ENCODE measurements at places on chromosomes 3 and 15.
A peak's percentile ranks its signal among the peaks of the same experiment; 100 is the strongest.

DNA sequence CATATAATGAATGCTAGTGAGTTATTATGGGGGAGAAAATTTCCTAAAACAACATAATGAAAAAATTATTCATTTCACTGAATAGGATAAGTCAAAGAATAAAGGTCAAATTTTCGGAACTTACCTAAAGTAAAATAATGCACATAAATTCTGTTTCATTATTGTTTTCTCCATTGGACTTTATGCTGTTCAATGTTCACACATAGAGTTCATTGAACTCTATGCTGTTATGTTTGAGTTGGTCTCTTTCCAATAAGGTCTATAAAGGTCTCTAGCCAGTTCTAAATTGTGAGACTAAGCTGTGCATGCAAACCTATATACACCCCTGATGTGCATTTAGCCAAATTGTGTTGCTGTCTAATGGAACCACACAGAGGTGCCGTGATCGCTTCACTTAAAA is 28.5 kb upstream of the STT3B start:
- no peak for DNase-seq

GRCh38 chr3:4394048-4394447 is 73.0 kb downstream of the SUMF1 start:
- no peak for DNase-seq

- no peak for DNase-seq
These were observed 181.2 kb upstream of the EPHA3 start for GRCh38 chr3:88926221-88926620.

GRCh38 chr15:57554063-57554811 is 37.5 kb upstream of the MYZAP start:
- no peak for DNase-seq

DNA sequence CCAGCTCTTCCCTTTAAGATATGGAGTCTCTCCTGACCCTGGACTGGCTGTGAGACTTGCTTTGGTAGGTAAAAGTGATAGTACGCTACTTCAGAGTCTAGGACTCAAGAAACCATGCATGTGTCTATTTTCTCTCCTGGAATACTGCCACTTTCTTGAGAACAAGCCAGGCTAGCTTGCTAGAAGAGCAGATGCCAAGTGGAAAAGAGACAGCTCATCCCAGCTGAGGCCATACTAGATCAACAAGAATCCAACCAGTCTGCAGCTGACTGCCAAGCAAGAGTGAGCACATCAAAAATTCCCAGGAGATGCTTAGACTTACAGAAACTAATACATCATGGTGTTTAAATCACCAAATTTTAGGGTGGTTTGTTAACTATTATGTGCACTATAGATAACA is 208.3 kb upstream of the RBMS3 start:
- DNase-seq = no peak

DNA sequence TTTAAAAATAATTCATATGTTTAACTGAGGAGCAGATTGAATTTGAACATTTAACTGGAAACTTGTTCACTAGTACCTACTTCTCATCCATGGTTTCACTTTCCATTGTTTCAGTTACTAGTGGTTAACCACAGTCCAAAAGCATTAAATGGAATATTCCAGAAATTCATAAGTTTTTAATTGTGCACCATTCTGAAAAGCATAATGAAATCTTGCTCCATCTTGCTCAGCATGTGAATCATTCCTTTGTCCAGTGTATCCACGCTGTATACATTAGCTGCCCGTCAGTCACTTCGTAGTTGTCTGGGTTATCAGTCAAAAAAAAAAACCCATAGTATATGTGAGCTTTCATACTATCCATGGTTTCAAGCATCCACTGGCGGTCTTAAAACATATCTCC is 217.6 kb downstream of the TPRG1 start:
- no peak for DNase-seq

GRCh38 chr15:31151301-31152233 is 50.0 kb upstream of the TRPM1 start:
- DNase-seq = no peak

DNA sequence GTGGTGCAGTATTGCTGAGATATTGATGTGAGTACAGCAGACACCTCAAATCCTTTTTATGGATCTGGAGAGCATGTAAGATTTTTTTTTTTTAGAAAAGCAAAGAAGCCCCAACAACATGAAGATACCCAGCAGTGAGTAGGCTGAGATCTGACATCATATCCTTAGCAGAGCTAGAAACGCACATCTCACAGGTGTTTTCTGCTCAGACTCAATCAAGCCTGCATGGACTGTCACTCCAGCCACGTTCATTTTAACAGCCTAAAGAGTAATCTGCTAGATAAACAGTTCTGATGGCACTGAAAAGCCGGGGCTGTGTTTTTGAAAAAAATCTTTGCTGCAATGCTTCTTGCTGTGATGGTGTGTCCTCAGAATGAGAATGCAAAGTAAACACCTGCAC is 544.2 kb downstream of the FGF12 start:
- DNase-seq = no peak

GRCh38 chr15:59701880-59702279 is 12.8 kb upstream of the BNIP2 start:
- DNase-seq = no peak

DNA sequence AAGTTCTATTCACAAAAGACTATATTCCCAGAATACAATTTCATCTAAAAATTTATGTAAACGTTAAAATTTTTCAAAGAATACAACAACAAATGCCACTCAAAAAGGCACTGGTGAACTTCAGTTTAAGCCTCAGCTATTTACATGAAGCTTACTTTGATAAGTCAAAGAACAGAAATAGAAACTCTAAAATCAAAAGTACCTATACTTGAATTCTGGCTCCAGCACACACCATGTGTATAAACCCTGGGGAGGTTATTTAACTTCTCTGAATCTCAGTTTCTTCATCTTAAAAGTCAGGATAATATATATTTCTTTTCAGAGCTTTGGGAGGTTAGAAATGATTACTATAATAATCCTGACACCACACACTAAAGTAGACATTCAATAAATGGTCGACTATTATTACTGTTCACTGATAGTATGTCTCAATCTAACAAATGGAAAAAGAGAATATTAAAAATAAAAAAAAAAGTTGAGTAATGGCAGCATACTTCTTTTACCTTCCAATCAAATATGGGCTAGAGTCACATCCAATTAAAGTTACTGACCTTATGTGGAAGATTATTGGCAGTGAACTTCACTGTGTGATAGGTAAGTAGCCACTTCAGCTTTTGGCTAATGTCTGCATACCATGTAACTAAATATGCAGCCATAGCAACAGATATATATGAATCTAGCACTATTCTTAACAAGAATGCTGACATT is 248.4 kb downstream of the ISL2 start:
- no peak for DNase-seq

DNA sequence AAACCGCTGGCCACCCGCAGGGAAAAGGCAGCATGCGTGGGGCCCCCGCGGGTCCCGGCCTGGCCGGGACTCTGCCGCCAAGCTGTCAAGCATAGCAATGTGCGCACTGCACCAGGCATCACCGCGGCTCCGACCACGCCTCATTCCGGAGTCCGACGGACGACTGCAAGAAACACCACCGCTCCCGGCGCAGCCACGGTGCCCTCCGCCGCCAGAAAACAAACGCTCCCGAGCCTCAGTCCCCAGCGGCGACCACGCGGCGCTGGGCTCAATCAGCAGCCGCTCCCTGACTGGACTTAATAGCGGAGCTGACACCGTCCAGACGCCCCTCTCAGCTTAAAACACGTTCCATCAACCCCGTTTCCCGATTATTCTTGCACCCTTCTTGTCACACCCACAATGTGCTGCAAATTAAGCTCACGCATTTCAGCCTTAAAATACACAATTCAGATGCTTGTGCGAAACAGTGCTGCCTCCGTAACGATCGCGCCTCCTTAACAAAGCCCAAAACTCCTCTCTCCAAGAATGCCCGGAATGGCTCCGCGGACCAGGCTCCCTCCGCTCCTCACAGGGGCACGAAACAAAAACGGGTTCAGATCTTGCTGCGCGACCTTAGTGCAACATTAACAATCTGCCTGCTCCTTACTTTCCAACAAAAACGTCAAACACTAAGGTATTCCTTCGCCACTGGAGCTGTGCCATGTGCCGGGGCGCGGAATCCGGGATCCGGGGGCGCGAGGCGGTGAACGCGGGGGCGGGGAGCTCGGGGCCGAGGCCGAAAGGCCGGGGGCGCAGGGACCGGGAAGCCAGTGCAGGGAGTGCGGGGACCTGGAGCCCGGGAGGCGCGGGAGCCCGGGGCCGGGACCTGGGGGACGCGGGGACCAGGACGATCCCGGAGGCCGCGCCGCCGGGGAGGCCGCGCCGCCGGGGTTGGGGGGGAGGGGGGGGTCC is 655 bp downstream of the CYFIP1 start:
- DNase-seq = no peak

- peak; percentile 47 for DNase-seq
These were observed 448.8 kb downstream of the GRM7 start for GRCh38 chr3:7309641-7310102.

DNA sequence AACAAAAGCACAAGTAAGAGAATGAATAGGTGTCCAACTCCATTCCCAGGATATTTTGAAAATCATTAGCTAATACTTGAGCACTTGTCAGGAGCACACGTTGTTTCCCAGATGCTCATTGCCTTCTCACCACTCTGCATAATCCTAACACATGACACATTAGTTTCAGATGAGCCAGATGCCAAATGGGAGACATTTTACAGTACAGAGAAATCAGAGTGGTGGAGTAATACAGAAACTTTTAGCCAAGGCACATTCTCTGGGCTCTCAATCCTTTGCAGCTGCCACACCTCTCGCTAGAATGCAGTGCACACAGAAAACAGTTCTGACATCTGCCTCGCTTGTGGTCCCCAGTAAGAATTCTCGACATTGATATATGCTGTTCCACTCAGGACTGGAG is 76.6 kb downstream of the P3H2 start:
- no peak for DNase-seq

- DNase-seq = no peak
These were observed 3.4 kb downstream of the GATA2 start for GRCh38 chr3:128489674-128489926.

DNA sequence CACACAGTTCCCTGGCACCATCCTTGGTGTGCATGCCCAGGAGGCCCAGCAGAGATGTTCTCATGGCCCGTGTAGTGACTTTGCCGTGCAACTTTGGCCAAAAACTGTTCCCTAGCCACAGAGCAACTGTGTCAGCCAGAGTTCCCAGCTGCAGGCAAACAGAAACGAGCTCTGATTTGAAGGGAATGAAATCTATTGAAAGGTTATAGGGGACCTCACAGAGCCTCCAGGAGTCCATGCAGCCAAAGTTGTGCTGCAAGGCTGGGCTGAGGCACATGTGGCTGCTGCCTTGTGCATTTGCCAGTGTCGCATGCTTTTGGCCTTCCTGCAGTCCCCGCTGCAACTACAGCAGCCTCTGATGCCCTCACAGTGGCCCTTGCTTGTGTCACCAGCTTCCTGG is 70.5 kb downstream of the PLXNA1 start:
- no peak for DNase-seq

DNA sequence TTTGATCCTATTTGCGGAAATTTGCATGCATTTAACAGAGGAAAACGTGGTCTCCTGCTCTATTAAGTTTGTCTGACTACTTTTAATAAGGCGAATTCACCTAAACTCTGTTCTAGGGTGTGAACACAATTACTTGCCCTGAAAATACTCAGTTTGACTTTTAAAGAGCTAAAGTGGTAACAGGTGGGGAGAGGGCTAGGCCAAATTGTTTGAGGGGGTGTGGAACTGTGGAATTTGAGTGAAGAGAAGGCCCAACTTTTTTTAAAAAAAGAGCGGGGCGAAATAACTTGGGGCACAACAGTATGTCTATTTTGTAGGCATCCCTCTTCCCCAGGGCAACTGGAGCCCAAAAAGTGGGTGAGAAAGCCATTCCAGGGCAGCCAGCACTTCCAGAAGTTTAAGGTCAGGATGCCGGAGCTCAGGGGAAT is 580 bp upstream of the FXR1 start:
- DNase-seq = no peak

DNA sequence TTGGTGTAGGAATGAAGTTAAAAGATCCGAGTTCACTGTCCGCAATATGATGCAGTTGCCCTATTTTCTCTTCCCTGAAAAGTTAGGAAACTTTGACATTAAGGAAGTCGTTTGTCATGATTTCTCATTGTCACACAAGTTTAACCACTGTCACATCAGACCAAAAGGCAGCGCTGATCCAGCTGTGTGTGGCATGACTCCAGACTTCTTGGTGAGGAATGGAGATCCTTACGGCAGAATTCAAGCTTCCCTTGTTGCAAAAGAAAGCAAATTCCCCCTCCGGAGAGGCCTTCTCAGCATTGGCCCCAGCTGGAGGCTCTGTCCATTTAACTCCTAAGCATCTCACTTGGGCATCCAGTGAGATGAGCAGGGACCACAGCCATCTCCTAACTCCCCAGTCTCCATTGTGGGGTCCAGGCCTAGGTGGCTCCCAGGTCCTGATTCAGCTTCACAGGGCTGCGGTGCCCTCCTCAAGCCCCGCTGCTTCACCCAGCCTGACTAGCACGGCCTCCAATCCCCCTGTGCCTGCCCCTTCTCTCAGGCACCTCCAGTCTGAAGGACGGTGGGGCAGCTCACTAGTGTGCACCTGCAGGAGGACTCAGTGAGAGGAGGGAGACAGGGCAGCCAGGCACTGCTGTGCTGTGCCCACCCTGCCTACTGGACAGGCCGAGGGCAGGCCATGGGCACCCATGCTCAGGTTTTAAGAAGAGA is 159.5 kb downstream of the CHSY1 start:
- no peak for DNase-seq

- DNase-seq = no peak
These were observed 486.8 kb upstream of the ALCAM start for GRCh38 chr3:104879919-104880318.

- DNase-seq = no peak
These were observed 10.2 kb upstream of the FBLN2 start for GRCh38 chr3:13538520-13539291.

DNA sequence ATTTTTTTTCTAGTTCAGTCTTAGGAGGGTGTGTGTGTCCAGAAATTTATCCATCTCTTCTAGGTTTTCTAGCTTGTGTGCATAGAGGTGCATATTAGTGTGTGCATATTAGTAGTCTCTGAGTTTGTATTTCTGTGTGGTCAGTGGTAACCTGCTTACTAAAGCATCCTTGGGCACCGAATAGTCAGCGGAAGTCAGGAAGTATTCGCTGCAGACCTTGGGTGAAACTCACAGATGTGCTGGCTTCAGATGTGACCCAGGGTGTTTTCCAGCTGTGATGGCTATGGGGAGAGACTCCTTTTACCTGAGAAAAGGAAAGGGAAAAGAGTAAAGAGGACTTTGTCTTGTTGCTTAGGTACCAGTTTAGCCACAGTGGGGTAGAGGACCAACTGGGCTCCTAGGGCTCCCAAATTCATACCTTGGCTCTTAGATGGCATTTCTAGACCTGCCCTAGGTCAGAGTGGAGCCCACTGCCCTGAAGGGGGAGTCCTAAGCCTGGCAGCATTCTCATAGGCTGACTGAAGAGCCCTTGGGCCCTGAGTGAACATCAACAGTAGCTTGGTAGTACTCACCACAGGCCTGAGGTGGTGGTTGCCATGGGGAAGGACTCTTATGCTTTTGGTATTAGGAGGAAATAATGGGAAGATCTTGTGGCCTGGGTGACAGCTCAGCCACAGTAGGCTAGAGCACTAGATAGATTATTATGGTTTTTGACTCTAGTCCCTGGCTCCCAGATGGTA is 286.0 kb upstream of the ZPLD1 start:
- DNase-seq = no peak

GRCh38 chr3:49411535-49411967 is 225 bp downstream of the RHOA start:
- peak; percentile 45 for DNase-seq

GRCh38 chr3:10505050-10505790 is at the start of gene ATP2B2:
TSS of gene ATP2B2 (minus strand) at chr3:10505586. CDS start at chr3:10449543, 56,043 bp downstream.
- no peak for DNase-seq

Data from globus pallidus (tissue), 1 donor.